ENCODE measurements at places on chromosomes 7 and 10. TPM values are rescaled to one million over a fixed set of nuclear protein-coding genes. Genes with fewer than 3 reads are reported as not detected.
A peak's percentile ranks its signal among the peaks of the same experiment; 100 is the strongest.

CUL2 gene
- 21.7 TPM for total RNA-seq

PKD2L1 gene
- total RNA-seq, result not detected

DNA sequence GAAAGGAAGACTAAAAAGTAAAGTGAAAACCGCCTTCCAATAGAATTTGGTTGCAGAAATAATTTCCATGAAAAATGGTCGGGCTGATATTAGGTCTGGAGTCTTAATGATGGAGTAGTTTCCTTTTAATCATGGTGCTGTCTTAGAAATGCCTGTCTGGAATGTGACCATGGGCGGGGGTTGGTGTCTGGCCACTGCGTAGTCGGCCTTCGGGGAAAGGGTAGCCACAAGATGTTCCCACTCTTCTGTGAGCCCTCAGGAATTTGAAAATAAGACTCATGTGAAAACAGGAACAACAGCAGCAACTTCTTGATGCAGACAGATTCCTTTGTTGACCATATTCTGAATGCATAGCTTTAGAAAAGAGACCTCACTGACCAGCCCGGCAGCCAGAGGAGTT, 176.8 kb downstream of the KIAA1217 start:
- DNase-seq, result no peak

- no peak for DNase-seq
These were observed 5.3 kb upstream of the OLAH start for GRCh38 chr10:15038416-15038815.

ZNF503 gene
- total RNA-seq, result 5.7 TPM

LIPJ gene
- total RNA-seq, result not detected

WNT16 gene
- total RNA-seq, result not detected

DNA sequence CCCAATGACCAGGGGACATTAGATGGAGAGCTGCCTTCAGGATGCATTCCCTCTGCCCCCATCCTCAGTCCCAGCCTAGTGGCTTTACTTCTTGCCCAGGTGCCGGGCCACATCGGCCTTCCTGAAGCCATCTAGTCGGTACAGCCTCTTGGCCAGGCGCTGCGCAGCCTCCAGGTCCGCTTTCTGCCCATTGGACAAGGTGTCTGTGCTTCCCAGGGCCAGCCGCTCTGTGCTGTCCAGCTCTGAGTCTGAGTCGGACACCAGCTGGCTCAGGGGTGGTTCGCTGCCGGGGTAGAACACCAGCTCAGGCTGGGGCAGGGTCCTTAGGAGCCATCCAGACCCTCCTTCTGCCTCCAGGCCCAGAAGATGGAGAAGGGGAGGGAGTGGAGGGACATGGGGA, 6.3 kb downstream of the PSD start:
- no peak for DNase-seq

DNA sequence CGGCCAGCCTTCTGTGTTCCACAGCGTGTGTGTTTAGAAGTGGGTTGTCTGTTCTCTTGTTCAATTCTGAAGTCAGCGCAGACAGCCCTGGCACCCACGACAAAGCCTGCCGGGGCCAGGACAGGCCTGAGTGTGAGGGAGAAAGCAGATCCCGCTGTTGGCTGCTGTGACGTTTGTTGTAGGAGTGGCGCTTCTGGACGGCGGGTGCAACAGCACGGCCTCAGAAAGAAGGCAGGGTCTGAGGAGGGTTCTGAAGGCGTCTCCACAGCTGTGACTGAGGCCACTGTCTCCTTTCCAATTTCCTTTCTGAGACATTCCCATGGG, 76.2 kb downstream of the VIPR2 start:
- peak; percentile 30 for DNase-seq

DNA sequence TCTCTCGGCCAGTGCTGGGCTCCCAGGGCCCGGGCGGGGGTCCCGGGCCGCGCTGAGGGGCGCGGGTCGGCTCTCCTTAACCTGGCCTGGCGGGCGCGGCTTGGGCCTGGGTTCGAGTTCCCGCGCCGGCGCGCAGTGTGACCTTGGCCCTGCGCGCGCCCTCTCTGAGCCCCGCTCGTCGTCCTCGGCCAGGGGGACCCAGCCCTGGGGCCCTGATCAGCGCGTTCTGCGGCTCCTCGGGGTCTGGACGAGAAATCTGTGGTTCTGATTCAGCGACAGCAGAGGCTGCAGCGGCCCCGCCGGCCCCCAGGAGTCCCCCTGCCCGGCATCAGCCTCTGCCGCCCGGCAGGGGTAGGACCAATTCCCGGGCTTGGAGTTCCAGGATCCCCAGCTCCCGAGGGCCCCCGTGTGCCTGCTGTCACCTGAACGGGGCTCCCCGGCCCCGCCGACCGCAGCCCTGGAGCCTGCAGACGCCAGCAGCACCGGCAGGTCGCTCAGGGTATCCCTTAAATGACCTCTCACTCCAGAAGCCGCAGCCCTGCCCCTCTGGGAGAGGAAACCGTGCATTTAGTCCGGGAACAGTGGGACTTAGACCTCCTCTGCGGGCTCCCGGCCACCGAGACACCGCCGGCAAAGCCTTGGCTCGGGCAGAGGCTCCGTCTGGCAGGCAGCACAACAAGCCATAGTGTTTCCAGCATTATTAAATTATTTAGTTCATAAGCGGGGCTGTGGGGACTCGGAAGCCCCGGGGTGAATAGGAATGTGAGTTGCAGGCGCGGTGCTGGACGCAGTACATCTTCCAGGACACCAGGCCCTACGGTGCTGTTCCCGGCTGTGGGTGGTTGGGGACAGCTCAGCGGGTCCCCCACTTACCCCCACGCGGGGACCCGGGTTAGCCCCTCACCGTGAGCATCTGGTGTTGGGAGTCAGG, 572 bp downstream of the CHST12 start:
- DNase-seq, result peak; percentile 41

- no peak for DNase-seq
These were observed 31.1 kb downstream of the RAMP3 start for GRCh38 chr7:45188736-45189135.

ZNF736 gene
- 8.9 TPM for total RNA-seq

DNA sequence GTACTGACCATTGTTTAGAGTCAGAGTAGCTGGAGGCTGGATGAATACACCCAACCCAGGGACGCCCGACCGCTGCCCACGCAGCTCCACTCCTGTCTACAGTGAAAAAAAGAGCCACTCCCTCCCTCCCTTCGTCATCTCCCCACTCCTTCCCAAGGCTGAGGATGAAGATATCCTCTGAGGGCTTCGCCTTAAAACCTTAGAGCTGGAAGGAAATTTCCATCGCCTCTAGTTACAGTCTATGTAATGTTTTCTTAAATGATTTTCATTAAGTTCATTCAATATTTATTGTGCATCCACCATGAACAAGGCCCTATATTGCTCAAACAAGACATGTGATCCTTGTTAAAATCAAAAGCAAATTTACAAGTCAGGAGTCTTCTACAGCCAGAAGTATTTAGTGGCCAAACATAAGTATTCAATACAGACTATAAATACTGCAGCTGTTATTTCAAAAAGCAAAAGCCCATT, 11.3 kb upstream of the SLIT1 start:
- DNase-seq, result no peak

MAT1A gene
- total RNA-seq, result not detected

- no peak for DNase-seq
These were observed 153.0 kb upstream of the GPR26 start for GRCh38 chr10:123512901-123513775.

TRPV6 gene
- total RNA-seq, result not detected

C10orf90 gene
- not detected for total RNA-seq

GNAT3 gene
- total RNA-seq, result not detected

GRCh38 chr10:68296843-68297663, 34.8 kb upstream of the HNRNPH3 start:
- DNase-seq, result no peak

- DNase-seq, result no peak
These were observed 34.9 kb downstream of the CHST15 start for GRCh38 chr10:124058346-124059003.

CDH23 gene
- total RNA-seq, result 0.21 TPM

DNA sequence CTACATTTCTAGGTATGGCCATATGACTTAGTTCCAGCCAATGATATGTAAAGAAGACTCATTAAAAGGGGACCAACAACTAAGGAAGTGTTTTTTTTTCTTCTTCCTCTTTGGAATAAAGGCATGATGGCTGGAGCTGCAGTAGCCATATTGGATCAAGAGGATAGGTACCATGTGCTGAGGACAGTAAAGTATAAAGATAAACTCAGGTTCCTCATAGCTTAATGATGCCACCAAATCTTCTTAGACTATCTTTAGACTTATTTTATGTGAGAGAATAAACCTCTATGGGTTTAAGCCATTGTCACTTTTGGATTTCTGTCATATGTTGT, 85.3 kb downstream of the ANLN start:
- DNase-seq, result no peak

BMPER gene
- total RNA-seq, result 0.09 TPM

DNA sequence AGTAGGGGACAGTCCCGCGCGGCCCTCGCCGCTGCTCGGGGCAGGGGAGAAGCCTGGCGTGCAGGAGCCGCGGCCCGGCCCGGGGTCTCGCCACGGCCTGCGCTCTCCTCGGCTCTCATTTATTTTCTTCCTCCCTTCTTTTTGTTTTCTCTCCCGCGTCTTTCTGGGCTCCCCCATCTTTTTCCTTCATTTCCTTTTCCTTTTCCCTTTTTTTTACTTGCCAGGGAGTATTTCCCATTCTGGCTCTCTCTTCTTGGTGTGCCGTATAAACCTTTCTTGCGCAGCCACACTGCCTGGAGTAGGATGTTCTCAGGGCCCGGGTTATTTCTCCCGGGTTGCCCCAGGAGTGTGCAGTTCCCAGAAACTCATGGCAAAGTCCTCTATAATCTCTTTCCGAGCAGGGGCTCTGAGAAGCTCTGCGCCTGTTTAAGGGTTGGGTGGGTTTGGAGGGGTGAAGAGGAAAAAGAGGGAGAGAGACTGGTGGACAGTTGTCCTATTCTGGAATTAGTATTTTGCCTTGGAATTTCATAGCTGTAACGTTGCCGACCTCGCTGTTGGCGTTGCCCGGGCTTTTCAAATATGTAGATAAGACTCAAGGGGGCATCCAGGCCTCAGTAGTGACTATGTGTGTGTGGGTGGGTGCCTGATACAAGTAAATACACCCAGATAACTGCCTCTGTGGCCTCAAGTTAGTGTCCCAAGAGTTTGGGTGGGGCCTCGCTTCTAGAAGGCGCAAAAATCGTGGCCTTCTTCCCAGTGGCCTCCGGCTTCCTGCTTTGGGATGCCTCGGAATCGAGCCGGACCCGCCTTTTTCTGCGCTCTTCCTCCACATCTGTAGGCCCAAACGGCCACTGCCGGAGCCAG, 4.3 kb upstream of the ZNF503 start:
- no peak for DNase-seq

GALNT17 gene
- not detected for total RNA-seq

PYROXD2 gene
- total RNA-seq, result 1.0 TPM

DNA sequence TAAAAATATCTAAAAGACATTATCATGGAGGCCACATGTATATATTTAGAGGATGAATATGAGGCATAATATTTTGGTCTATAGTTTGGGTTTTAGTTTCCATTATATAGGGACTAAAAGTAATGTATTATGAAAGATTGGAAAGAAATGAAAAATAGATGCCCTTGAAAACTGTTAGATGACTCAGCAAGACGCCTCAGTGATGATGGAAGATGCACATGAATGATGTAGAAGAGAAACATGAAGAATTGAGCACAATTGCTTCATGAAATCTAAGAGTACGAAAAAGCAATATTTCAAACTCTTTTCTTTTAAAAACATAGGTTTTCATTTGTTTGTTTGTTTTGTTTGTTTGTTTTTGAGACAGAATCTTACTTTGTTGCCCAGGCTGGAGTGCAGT, 89.8 kb downstream of the ARL4A start:
- DNase-seq, result no peak

GRCh38 chr10:94852438-94852837, 86.0 kb upstream of the CYP2C9 start:
- DNase-seq, result no peak

POLR2J2 gene
- 0.27 TPM for total RNA-seq

GRCh38 chr7:45082031-45082830, 6.5 kb downstream of the NACAD start:
- no peak for DNase-seq

NYAP1 gene
- total RNA-seq, result not detected

ADCYAP1R1 gene
- total RNA-seq, result 0.17 TPM

DNA sequence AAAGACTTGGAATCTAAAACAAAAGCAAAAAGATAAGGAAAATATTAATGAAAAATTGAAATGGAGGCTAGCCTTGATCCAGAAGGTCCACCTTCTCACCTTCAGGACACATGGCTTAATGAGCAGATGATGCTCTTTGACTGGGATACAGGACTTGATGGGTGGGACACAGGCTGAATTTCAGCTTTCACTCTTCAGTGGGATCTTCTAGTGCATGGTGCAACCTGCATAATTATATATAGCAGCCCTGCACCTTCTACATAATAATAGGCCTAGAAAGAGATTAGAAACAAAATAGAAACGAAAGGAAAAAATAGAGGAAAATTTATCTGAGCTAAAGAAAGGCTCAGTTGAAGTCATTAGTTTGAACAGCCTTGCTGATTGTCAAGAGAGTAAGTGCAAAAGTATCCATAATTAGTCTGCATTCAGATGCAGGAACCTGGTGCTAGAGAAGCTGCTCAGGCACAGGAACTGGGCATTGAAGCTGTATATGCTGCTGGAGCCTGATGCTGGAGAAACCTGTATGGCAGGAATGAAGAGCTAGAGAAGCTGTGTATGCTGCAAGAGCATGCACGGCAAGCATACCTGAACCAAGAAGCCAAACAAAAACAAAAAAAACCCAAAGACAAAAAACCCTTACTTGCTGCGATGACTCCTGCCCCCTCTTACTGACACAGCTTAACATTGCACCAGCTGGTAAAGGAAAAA, 19.4 kb downstream of the MKLN1 start:
- DNase-seq, result no peak

GRCh38 chr10:111747751-111748150, 435.8 kb downstream of the GPAM start:
- DNase-seq, result no peak

SLC13A1 gene
- total RNA-seq, result not detected

DNA sequence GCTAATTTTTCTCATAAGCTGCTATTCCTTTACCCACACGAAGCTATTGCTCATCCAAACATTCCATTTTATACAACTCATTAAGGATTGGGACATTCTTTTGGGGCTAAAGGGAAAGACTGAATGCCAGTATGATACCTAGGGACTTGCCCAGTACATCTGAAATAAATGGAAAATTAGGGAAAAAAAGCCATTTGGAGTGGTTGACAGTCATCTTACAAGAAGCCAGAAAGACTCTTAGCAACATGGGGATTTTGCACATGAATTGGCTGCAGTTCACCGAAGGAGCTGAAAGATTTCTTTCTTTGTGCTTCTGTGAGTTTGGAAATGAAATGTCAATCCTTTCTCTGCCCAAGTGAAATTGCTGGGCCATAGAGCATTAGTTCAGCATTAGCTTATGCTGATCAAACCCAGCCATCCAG, 43.3 kb upstream of the MTURN start:
- peak; percentile 76 for DNase-seq

- DNase-seq, result no peak
These were observed 83.3 kb upstream of the KLF6 start for GRCh38 chr10:3868271-3868664.

GRCh38 chr7:121076350-121077164, 88.0 kb downstream of the CPED1 start:
- DNase-seq, result peak; percentile 58

GRCh38 chr7:44911911-44912310, 26.6 kb upstream of the PURB start:
- DNase-seq, result no peak

- no peak for DNase-seq
These were observed 1.2 kb upstream of the ZEB1 start for GRCh38 chr10:31317652-31318381.

Measured in Daoy (cell line).